ENCODE measurements at places on chromosomes 4 and X.

- DNase-seq = no peak
Measured at GRCh38 chr4:34245276-34245675, 1999.0 kb downstream of the ARAP2 start.

DNA sequence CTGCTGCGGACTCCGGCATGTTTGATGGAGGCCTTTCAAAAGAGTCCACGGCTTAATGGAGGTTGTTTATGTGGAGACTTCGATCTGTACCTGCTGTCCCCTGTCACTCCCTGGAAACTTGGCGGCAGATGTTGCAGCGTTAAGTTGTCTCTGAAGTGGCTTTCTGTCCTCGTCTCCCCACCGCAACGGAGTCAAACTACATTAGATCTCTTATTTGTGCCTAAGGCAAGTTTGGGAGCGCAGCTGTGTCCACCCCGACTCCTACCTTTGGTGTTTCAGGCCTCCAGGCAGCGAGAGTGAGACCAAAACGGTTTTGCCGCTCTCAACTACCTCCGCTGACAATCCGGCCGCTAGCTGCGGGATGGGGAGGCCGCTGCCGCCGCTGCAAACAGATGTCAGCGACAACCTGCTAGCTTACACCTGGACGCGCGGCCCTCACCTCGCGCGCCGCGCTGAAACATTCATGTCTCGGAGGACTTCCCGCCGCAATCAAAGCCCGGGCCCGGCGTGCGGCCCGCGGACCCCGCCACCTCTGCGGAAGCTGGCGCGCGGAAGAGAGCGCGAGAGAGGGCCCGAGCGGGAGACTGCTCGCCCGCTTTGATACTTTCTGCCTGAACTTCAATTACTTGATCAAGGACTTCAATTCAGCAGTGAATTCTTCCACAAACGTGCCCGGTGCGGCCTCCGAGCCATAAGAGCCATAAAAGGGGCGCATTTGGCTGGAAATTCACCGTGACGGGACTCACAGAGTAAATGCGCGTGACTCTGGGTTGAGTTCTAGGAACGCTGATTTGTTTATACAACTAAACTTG, 108.4 kb downstream of the ANTXR2 start:
- no peak for DNase-seq

GRCh38 chrX:112834031-112834845, 6.4 kb downstream of the AMOT start:
- DNase-seq = no peak

DNA sequence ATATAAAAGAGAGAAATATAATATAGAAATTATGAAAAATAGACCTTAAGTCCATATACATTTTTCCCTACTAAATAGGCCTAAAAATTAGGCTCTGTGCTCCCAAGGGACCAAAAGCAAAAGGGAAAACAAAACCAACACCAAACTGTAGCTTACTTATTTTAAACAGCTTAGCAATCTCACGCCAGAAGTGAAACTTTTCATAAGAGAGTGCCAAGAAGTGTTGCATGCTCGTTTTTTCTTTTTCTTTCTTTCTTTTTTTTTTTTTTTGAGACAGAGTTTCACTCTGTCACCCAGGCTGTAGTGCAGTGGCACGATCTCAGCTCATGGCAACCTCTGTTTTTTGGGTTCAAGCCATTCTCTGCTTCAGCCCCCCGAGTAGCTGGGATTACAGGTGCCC, 250.4 kb downstream of the TMA16 start:
- DNase-seq = no peak

GRCh38 chrX:118862091-118862490, 38.5 kb downstream of the ZCCHC12 start:
- no peak for DNase-seq

GRCh38 chr4:103123114-103123513, 23.5 kb upstream of the BDH2 start:
- DNase-seq = no peak

DNA sequence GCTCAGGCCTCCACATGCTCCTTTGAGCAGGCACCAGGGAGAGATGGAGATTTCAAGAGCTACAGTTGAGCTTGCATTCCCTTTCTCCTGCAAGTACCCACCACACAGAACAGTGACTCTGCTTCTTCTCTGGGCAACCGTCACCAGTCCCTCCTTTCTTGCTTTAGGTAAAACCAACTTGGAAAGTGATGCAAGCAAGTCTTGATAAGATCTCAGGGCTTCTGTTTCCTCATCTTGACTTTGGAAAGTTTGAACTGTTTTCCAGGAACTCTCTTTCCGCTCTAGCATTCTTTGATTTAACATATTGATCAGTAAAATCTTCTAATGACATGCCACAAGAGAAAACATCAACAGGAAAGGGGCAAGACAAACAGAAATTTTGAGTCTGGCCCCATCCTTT, 73.7 kb downstream of the USP46 start:
- DNase-seq = no peak

Measured in cerebellar nuclear complex (tissue), 1 donor.